ENCODE measurements at places on chromosomes 1 and 21.
A peak's percentile ranks its signal among the peaks of the same experiment; 100 is the strongest.

- DNase-seq, result no peak
Measured at GRCh38 chr21:38314558-38314957, 57.8 kb downstream of the KCNJ15 start.

GRCh38 chr1:16296643-16297042 lies 55.6 kb downstream of the FBXO42 start:
- no peak for DNase-seq

DNA sequence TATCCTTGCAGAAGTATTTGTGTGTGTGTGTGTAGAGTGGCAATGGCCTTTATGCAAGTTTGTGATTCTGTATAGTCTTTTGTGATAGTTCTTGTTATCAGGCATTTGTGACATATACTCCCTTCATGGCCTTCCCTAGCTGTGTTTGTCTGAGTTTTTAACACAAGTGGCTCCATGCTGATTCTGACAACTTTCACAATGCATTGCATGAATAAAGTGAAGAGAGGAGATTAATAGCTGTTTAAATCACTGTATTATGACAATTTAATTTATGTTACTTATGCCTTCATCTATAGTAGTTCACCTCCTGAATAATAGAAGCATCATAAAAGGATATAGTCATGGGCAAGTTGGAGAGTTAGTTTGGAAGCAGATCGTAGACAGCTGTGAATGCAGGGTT lies 17.2 kb upstream of the MCOLN3 start:
- DNase-seq, result no peak

DNA sequence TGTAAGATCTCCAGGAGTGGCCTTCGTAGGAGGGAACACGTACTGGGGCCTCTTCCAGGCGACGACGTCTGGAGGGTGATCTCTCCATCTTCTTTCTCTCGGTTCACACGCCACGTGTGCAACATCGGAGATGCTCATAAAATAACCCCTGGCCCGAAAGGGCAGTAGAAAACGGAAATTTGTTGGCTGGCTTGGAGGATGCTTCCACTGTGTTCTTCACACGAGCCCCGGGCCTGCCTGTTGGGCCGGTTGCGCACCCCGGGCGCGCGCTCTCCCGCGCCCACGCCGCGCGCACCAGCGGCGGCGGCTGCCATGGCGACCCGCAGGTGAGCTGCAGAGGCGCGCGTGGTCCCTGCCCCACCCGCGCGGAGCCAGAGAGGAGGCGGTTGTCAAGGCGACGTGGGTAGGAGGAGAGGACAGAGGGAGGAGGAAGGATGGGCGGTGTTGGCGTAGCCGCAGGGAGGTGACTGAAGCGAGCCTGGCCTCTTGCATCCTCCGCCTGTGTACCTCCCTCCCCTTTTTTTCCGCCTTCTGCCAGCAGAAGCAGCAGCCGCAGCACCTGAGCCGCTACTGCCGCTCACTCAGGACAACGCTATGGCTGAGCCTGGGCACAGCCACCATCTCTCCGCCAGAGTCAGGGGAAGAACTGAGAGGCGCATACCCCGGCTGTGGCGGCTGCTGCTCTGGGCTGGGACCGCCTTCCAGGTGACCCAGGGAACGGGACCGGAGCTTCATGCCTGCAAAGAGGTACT lies at the start of gene ELAPOR1:
Gene ELAPOR1, plus strand, starts transcription at position 526 of the 752 bp plus-strand sequence. Its CDS starts 69 bp downstream, at position 595.
- no peak for DNase-seq

- DNase-seq, result no peak
Measured at GRCh38 chr1:9706178-9706577, 54.6 kb downstream of the PIK3CD start.

DNA sequence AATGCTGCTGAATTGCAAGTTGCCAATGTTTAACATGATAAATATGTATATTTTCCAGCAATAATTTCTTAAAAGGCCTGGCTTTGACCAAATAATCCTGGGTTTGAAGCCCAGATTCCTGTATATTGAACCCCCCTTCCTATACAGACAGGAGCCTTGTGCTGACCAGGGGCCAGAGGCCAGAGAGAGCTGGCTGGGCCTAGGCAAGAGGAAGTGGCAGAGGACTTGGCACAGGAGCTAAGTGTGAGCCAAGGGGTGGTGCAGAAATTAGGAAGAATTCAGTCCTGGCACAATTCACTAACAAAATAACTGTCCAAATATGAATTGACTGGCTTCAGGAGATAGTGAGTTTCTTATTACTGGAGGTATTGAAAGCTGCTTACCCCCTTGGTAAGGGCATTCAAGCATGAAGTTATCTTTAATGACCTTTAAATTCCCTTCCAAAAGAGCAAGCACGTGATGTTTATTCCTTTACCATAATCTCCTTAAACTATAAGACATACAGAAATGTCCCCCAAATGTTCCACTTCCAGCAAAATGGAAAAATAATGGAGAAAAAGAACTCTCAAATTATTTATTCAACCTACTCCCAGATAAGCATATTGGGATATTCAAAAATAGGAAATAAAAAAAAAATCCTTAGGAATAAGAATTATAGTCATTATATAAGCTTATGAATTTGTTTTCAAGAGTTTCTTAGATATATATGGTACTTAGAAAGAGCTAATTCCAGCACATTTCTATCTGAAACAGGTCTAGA lies 26.6 kb downstream of the NIBAN1 start:
- peak; percentile 32 for DNase-seq

GRCh38 chr21:45372732-45373355 lies 32.1 kb upstream of the COL18A1 start:
- no peak for DNase-seq

- DNase-seq, result no peak
Measured at GRCh38 chr1:23751050-23751814, 8.0 kb downstream of the ELOA start.

GRCh38 chr21:31008355-31008754 lies 29.9 kb downstream of the KRTAP19-8 start:
- no peak for DNase-seq

DNA sequence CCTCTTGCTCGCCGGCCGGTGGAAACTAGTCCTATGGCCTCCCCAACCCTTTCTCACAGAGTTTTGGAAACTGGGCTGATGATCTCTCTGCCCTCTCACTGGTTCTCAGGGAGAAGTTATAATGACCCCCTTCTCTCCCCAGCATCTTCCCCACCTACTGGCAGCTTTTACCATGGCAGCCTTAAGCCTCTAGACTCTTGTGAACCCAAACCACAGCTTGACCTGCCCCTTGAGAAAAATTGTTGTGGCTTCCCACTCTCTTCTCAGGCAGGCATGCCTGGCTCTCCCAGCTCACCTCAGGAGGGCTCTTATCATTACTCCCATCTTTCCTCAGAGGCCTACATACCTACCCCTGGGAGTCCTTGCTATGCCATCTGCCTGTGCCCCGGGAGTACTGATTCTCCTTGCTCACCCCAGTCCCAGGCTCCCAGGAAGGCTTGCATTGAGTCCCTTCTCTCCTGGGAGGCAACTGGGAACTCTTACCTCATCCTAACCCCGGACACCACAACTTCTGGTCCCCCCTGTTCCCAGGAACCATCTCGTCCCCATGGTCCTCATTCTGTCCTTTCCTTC lies 1.6 kb downstream of the NSUN4 start:
- no peak for DNase-seq

All from NCI-H1048 (cell line).